ENCODE measurements at places on chromosomes 2 and 18.

DNA sequence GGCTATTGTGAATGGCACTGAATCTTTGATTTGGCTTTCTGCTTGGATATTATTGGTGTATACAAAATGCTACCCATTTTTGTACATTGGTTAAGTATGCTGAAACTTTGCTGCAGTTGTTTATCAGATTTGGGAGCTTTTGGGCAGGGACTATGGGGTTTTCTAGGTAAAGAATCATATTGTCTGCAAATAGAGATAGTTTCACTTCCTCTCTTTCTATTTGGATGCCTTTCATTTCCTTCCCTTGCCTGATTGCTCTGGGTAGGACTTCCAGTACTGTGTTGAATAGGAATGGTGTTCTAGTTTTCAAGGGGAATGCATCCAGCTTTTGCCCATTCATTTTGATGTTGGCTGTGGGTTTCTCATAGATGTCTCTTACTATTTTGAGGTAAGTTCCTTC, 489.1 kb upstream of the LRATD1 start:
- DNase-seq, result no peak

DNA sequence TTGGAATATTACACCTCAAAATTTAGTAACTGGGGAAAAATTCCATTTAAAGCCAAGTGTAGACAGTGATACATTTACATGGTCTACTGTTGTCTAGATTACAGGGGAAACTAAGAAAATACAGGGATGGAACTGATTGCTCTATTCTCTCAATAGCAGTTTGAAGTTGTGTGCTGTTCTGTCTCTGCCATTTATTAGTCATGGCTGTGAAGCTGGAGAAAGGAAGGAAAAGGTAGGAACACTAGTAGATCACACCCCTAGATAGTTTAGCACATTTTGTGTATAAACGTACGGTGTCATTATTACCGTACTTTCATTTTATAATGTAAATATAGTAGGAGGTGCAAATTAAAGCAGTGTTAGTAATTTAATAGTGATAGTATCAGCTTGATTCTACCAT, 170.5 kb downstream of the PHLPP1 start:
- no peak for DNase-seq

GRCh38 chr2:71005271-71006202, 10.9 kb upstream of the TEX261 start:
- no peak for DNase-seq

DNA sequence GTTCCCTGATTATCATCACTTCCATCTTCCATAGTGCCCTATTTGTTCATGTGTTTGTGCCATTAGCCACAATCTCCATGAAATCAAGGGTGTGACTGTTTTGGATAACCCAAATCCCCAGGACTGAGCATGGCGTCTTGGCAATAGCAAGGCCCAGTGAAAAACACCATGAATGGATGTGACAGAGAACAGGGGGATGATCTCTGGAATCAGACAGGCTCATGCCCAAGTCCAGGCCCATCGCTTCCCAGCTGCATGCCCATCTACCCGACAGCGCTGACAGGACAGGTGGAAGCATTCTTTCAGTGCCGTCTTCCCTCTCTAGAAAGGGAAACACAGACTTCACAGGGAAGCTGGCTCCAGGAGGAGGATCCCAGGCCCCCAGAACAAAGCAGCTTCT, 50.0 kb downstream of the HDLBP start:
- no peak for DNase-seq

DNA sequence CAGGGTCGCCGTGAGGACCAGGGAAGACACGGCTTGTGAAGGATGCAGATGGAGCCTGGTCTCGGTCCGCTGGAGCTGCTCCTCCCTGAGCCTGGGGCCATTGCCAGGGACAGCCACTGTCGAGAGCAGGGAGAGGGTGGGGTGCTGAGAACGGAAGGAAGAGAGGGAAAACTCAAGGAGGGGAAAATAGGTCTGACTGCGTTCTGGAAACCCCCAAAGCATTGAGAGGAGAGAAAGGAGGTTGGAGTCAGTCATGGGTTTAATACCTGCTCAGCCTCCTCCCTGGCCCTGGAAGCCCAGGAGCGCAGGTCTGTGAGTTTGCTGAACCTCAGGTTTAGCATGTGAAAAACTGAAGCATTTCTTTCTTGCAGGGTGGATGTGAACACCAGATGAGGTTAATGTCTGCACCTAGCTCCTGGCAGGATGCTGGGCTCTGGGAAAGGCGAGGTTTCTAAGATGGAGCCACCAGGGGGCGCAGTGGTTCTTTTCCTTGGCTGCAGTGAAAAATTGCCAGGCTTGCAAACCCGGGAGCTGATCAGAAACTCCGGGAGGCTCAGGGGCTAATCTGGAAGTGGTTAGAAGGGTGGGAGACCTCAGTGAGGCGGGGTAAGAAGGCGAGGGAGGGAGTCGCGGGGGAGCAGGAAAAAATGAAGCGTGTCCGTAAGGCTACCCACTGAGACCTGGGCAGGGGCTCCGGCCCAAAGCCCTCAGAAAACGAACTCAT, 33.6 kb upstream of the RNF149 start:
- peak; percentile 84 for DNase-seq

DNA sequence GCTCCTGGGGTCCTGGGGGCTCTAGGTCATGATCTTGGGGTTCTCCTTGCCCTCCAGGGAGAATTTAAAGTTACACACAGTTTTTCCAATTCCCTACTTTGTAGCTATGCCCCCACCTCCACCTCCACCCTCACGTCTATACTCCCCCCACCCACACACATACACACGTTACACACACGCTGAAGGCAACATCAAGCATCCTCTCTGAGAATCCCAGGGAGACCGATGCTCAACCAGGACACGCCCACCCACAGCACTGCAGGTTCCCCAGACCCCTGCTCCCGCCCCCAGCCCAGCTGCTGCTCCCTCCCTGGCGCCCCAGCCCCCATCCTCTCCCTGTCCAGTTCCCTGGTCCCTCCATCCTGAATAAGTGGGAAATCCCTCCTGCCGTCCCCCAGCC, 6.4 kb upstream of the TNS1 start:
- DNase-seq, result no peak

DNA sequence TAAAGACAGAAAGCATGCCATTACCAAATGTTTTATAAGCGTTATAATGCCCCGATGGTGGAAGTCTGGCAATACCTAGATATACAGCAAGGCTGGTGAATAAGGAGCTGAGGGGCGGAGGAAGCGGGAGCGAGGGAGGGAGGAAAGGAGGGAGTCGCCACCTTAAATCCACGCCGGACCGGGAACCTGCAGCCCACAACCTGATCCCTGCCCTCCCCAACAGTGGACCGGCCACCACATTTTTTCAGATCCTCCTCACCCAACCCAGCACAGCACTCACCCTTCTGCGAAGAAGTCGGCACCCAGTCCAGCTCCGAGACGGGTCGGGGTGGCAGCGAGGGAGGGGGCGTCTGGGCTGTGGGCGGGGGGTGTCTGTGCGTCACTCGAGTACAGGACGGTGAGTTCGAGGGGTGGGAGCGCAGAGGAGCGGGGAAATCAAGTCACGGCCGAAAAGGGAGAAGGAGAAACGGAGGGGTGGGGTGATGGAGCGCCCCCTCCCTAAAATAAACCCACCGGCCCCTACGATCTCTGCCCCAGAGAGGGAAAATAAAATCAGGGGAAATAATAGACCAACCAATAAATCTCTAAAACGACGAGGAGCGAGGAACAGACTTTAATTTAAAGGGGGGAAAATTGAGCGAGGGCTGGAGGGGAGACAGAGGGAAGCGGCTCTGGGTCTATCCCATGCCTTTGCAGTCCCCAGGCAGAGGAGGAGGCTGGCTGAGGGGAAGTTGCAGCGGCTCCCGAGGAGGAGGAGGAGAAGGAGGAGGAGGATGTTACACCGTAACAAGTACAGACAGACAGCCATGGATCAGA, 96.5 kb upstream of the SERTAD2 start:
- peak; percentile 55 for DNase-seq

- DNase-seq, result no peak
Observed at GRCh38 chr18:75587131-75587530, 159.6 kb upstream of the SMIM21 start.

- no peak for DNase-seq
Observed at GRCh38 chr18:63837590-63837989, 49.9 kb upstream of the SERPINB2 start.

DNA sequence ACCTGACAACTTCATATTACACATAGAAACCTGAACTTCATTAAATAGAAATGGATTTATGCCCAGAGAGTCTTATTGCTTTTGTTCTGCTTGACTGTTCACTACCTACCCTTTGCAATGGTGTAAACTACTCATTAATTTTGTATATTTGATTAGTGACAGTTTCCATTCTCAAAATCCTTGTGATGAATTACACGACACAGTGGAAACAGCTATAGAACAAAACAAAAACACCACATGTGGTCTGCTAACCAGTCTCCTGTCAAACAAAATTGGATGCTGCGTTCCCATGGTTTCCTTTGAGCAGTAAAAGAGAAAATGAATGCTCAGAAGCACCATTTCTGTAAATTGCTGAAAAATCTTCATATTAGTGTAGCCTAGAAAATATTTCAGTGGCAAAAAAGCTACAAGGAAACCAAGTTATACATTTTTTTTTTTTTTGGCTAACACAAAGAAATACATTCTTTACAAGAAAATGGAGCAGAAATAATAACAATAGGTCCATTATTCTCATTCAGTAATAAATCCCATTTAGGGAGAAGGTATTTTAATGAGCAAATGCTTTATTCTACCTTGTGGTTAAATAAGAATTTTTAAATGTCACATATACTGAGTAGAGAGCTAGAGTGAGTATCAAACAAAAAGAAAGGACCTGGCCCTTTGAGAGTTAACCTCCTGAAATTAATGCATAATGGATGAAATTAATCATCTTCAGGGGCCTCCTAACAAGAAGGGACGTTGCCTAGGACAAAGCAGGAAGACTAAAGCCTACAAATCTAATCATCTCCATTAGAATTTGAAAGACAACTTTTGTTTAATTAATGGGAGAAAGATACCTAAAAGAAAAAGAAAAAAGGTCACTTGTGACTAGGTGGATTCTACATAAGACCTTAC, 355.1 kb upstream of the ZC3H15 start:
- DNase-seq, result no peak

GRCh38 chr2:85369500-85369899, 14.9 kb downstream of the ELMOD3 start:
- DNase-seq, result no peak

GRCh38 chr2:205811387-205811786, 129.1 kb downstream of the NRP2 start:
- DNase-seq, result no peak

DNA sequence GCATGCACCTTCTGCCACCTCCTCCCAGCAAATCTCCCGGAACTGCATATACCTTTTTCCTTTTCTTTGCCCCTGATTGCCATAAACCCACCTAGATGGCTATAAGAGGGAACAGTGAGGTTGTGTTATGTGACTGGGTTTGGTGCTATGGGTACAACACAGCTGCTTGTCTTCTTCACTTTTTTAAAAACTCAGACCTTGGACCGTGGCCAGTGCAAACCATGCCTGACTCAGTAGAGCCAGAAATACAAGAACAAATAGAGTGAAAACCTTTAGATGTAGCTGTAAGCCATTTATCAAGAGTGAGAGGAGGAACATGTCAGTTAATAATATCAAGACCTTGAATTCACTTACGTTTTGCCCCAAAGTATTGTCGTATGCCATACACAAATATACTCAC, 267.4 kb upstream of the CHAC2 start:
- no peak for DNase-seq

GRCh38 chr18:60671021-60671420, 298.4 kb upstream of the MC4R start:
- no peak for DNase-seq

- no peak for DNase-seq
Observed at GRCh38 chr2:6053743-6054142, 361.6 kb downstream of the SOX11 start.

DNA sequence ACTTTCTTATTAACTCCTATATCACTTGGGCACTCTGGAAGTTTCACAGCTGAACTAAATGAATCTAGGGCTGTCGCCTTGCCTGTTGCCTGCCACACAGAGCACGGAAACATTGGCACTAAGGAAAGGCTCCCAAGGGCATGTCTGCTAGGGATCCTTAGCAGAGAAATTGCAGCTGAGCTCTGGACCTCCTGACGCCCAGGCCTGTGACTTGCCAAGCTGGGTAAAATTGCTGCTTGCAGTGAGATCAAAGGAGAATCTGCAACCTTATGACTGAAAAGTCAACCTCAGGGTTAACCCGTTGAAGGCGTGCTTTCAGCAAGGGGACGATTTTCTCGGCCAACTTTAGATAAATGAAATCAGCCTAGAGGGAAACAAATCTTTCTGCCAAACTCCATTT, 189.8 kb downstream of the NCK2 start:
- DNase-seq, result peak; percentile 57

Measured in activated T-cell treated with anti-CD3 and anti-CD28 coated beads, Interleukin-2, amount 50 U/mL, for 48 hours (primary cell).